ENCODE measurements at places on chromosomes 7 and 10.
A peak's percentile ranks its signal among the peaks of the same experiment; 100 is the strongest.

- DNase-seq: peak; percentile 18
Observed at GRCh38 chr10:99779335-99779734, 3.1 kb upstream of the ABCC2 start.

- DNase-seq: no peak
Observed at GRCh38 chr10:119309423-119309770, 102.0 kb downstream of the GRK5 start.

DNA sequence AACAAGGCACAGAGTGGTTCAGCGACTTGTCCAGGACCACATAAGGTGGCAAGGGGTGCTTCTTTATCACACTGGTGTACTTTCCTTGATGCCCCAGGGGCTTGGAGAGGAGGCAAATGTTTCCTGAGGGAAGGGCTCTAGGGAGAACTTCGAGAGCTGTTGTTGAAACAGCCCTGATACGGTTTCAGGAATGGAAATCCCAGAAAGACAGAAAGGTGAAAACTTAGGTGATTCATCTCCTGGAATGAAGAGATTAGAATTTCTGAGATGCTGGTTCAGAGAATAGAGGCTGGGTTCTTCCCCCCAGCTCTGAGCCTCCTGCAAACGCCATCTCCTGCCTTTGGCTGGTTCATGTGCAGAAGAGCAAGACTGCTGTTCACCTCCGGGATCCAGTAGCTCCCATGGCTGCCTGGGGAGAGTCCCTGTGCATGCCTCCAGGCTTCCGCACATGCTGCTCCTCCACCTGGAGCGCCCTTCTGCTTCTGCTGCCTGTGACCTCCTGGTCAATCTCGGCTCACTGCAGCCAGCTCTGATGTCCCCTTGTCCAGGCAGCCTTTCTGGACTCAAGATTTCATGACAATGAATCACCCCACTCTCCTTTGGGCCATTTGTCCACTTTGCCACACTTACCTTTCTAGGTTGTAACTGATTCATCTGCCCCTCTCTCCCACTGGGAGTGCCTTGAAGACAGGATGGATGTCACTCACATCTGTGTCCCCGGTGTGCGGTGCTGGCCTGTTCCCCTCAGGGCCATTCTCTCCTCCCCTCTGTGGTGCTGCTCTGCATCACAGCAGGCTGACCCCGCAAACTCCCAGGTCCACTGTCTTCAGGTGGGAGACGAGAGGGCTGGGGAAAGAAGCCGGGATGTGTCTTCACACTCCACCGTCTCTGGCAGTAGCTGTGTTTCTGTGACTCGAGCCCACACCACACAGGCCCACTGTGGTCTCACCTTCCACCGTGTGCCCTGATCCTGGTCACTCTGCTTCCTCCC is 3.6 kb upstream of the CDH23 start:
- DNase-seq: no peak

DNA sequence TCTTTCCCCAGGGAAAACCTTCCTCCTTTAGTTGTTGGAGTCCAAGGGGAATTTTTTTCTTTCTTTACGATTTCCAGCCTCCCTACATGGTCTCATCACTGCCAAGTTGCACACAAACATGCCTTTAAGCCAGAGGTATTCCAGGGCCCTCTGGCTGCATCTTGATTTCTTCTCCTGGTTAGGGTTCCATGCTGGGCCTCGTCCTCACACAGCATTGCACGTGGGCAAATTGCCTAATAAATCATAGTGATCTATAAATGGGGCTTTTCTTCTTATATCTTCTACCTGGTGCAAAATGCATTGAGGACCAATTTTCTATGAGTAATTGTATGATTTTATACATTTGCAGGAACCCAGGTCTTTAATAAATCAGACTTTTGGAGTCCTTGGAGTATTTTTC is 284.2 kb downstream of the C7orf25 start:
- no peak for DNase-seq

GRCh38 chr7:55250313-55250712 is 114.8 kb upstream of the LANCL2 start:
- no peak for DNase-seq

DNA sequence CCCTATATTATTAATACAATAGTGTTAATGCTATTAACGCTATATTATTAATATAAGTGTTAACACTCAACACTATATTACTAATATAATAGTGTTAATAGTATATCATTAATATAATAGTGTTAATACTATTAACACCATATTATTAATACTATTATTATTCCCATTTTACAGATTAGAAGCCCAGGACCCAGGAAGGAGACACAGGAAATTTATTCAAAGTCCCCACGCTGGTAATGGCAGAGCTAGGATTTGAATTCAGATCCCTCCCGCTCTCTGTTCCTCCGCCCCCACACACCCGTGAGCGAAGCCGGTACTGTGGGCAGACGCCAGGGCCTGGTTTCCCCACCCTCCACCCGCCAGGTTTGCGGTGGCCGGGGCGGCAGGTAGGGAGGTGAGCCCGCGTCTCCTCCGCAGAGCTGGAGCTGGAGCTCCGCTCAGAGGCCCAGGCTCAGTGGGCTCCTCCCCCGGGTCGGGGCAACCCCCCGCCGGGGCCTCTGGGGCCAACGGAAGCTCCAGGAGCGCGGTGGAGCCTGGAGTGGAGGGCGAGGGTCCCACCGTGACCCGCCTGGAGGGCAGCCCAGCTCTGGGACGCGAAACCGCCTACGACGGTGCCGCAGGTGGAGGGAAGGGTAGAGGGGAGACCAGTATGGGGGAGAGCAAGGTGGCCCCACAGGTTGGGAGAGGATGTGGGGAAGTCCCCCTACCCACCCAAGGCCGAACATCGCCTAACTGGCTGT is at the start of gene TMEM225B:
TMEM225B (plus strand) TSS at position 506 of the 740 bp plus-strand sequence. CDS start 6,122 bp downstream, outside the sequence.
- DNase-seq: no peak

- DNase-seq: no peak
Observed at GRCh38 chr7:2393706-2394105, 9.7 kb upstream of the CHST12 start.

GRCh38 chr10:84179059-84179710 is 5.6 kb downstream of the GPR15LG start:
- peak; percentile 36 for DNase-seq
